ENCODE measurements at places on chromosomes 6 and 20. TPM values are rescaled to one million over a fixed set of nuclear protein-coding genes. Genes with fewer than 3 reads are reported as not detected.

Gene RAET1G
- 0.43 TPM for total RNA-seq

Gene OOEP
- 1.1 TPM for total RNA-seq

Gene MYLK4
- 0.45 TPM for total RNA-seq

Gene SLC17A9
- total RNA-seq, result 24.0 TPM

Gene ARG1
- total RNA-seq, result not detected

Gene ESR1
- 0.60 TPM for total RNA-seq

All from natural killer cell (primary cell).